GM06990 (cell line): ENCODE measurements at places on chromosomes 7 and 10.
A peak's percentile ranks its signal among the peaks of the same experiment; 100 is the strongest.

- DNase-seq: no peak
Observed at GRCh38 chr10:4099202-4099601, 314.2 kb upstream of the KLF6 start.

DNA sequence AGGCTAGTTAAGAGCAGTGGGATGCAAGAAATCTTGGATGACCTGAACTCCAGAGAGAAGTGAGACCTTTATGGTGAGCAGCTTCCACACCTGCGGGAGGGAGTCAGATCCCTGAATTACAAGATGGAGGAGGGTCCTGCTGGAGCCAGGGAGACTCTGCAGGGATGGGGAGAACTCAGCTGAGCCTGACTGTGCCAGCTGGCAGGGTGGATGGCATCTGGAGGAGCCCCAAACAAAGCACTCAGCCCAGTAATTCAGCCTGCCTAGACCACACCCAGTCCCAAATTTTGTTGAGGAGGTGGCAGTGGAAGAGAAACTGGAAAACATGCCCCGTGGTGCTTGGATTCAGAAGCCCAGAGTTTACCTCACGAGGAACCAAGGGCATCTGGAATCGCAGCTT, 208.2 kb downstream of the WDR11 start:
- DNase-seq: no peak

GRCh38 chr10:52348037-52348564, 34.0 kb downstream of the DKK1 start:
- DNase-seq: no peak

GRCh38 chr10:82472406-82473335, 597.7 kb downstream of the NRG3 start:
- no peak for DNase-seq

DNA sequence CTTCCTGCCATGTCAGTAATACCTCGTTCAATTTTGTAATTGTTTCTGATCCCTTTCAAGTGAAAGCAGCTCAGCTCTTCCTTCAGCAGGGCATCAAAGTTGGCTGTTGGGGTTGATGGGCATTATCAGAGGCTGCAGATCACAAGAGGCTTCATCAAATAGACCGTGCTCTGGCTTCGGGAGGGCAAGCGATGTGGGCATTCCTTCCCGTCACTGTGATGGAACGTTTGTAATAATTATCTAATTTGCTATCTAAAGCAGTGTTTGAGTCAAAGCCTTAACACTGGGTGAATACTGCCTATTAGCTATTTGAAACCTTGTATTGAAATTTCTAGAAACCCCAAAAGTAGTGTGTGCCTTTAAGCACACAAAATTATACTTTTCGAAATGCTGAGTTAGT, 170.1 kb downstream of the OTUD1 start:
- DNase-seq: no peak

DNA sequence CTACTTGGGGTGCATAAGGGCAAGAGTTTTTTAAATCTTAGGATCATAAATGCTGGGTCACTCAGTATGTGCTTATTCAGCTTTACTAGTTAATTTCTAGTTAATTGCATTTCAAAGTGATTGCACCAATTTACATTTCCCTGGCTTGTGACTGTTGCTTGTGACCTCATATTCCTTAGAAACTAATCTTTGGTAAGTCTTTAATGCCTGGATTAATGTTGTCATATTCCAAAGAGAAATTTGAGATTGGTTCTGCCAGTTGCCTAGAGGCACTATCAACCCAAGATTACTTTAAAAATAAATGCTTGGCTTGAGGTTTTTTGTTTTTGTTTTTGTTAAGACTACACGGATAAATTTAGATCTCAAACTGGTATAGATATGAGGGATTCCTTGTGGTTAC, 103.1 kb downstream of the ANK3 start:
- DNase-seq: no peak

DNA sequence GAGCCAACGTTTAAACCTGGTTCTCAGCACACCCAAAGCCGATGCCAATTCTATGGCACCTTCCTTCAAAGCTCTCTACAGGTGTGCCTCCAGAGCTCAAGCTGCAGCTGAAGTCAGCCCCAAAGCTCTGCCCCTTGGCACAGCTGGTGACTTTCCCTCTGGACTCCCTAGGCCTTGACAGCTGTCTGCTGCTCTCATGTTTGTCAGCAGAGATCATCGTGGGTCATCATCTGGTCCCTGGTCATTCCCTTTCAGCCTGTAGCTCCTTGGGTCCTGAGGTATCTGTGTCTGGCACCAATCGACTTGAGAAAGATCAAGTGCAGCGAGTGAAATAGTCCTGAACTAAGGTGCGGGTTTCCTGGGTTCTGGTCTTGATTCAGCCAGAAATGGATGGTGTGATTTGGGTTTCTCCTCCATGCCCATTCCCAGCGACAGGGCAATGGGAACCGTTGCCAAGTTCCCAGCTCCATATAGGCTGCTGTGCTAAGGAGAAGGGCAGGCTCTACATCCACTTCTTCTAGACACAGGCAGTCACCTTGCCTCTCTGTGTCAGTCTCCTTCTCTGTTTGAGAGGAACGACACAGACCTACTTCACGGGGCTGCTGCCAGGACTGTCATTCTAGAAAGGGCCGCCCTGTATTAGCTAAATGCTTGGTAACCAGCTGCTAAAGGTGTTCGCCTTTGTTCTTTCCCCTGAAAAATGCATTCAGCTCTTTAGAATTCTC, 3.6 kb downstream of the PKD1L1 start:
- no peak for DNase-seq

DNA sequence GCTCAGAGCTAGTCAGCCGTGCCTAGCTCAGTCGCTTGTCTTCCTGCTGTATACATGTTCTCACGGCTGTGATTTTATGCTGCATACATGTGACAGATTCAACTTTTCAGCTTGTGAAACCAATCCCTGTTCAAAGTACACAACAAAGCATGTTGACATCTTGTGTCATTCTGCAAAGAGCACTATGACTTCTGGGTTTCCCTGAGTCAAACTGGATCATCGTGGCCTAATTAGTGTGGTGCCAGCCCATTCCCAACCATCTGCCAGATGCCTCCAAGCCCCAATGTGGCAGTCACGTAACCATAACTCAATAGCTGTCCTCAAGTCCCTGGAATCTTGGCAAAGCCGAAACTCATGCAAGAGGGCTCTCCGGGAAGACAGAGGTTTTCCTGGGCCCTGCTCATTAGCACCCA, 144.8 kb downstream of the MYOF start:
- DNase-seq: no peak

DNA sequence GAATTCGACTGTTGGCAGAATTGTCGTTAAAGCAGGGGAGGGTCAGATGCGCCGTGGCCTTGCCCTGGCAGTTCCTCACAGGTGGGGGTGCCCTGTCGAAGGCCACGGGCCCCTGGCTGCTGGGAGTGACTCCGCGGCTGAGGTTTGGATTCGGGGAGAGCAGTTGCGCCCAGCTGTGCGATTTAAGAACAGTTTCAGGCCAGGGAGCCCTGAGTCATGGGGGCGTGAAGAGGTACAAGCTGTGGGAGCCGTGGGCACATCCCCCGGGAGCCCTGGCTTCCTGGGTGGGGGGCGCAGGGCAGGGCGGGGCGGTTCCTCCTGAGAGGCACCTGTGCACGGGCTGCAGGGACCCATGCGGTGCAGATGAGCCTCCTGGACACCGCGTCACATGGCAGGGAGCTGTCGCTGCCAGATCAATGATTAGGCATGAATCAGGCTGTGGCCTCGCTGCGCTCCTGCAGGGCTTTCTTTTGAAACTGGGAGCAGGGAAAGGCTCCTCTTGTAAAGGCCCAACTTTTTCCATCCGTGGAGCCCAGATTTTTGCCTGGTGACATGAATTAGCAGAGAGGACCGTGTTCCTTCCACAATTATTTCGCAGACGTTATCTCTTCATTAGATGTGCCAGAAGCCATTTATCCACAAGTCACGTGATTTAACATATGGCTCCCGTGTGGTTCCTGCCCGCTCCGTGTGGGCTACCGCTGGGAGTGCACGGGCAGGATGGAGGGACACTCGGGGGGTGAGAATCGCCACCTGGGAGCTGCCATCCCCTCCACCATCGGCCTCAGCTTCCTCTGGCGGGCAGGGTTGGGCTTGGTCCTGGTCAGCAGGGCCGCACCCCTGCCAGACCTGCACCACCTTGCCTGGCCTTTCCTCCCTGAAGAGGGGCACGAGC, 918 bp downstream of the PWWP2B start:
- peak; percentile 34 for DNase-seq

DNA sequence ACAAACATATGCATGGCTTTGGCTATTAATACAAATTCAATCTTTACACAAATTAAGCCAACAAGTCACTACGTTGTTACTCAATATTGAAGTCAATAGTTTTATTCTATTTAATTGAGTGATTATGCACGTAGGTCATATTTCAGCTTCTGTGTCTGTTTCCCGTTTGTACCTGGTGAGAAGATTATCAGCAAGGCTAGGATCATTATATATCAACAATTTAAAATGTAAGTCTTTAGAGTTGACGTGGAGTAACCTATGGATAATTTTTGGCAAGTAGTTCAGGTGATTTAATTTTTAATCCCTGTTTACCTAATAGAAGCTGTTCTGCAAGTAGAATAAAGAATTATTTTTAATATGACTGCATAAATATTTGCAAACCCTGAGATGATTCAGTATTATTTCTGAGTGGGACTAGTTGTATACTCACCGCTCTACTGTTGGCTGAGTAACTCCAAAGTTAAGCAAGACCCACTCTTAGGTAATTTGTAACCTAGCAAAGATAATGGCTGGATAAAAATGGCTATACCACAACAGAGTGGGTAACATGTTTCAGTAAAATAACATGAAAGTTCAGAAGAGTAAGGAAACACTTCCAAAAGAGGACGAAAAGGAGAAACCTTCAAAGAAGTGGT, 161.0 kb downstream of the HGF start:
- no peak for DNase-seq

DNA sequence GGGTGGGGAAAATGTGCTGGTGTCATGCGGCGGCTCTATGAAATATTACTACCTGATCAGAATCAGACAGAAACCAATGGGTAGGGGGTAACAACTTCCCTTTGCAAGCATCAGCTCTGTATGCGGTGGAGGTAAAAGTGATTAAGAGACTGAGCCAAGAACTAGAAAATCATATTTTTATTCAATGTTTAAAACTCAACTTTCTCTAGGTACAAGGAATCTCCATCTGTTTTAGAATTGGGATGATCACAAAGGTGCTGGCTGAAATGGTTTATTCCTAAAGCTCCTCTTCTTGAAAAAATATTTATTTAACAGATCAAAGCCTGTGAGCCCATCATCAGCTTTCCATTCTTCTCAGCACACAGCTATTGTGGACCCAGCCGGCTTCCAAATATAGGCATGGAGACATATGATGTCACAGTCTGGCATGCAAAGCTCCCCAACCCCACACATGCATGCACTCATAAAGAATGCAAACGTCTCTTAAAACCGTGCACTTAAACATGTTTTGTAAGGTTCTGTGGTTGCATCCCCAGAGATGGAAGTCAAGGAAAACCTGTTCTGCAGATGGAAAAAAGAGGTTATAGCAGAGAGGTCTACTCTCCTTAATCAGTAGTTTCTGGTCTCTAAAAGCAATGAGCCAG, 126.0 kb downstream of the SKIDA1 start:
- DNase-seq: no peak

- no peak for DNase-seq
Observed at GRCh38 chr7:39987641-39988347, 37.7 kb downstream of the CDK13 start.

DNA sequence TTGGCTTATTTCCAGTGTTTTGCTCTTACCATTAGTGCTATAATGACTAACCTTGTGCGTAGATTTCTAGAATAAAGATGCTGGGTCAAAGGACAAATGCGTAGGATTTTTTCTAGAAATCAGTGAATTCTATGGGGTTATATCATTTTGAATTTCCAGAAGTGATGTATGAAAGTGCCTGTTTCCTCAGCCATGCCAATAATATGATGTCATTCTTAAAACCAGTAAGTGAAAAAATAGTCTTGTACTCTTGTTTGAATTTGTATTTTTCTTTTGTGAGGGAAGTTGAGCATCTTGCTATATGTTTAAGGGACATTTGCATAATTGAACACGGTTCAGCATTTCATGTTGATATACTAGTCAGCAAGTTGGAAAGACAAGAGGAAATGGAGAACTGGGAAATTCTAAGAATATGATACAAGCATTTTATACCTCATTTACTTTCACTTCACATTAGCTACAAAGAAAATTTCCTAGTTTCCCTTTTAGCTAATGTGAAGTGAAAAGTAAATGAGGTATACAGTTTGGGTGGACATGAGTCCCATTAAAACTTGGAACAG, 3.8 kb upstream of the DNAH11 start:
- no peak for DNase-seq

DNA sequence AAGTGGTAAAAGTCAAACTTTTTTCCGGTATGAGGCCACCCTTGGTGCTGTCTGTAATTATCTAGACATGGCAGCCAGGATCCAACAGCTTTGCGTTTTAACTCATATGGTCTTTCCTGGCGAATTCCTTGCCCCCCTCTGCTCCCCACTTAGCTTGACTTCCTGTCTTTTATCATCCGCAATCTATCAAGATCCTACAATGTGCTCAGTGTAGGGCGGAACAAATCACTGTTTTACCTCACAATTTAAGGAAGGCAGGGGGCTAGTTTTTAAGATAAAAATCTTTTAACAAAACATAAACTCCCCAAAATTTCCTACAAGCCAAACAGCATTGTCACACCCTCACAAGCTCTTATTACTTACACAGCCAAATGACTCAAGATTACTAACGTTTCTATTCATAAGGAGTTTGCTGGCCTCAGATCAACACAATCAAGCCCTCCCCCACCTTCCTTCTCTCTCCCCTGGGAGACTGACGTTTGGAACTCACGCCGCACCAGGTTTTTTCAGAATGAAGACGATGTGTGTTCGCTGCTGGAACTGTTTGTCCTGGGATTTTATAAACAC, 1.3 kb upstream of the CDK14 start:
- no peak for DNase-seq

DNA sequence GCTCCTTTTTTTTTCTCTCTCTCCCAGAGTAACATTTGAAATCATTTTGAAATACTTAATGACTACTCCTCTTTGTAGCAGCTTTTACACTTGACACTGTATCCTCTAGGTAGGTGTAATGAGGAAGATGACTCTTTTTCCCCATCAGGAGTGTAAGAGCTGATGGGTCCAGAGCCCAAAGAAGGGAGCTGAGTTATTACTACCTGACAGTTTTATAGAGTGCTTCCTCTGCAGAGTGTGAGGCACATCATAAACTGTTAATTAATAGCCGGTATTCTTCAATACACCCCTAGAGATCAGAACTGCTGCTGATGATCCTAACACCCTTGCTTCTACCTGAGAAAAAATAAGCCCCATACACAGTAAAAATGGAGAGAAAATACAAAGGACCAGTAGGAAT, 279.8 kb upstream of the SEMA3A start:
- DNase-seq: no peak

GRCh38 chr10:119166564-119166963, 1.1 kb upstream of the SFXN4 start:
- DNase-seq: no peak
